ENCODE measurements at places on chromosomes 2 and 18. TPM values are rescaled to one million over a fixed set of nuclear protein-coding genes. Genes with fewer than 3 reads are reported as not detected.

Gene AFTPH
- total RNA-seq: 31.3 TPM

Gene LAMA1
- total RNA-seq: 3.6 TPM

Gene IL1F10
- total RNA-seq: not detected

Gene PRKAG3
- 0.50 TPM for total RNA-seq

Gene SERPINB10
- not detected for total RNA-seq

Gene CPLX4
- total RNA-seq: not detected

Gene INO80B
- total RNA-seq: 14.1 TPM

Gene FNDC4
- 34.7 TPM for total RNA-seq

Gene LPIN1
- 181 TPM for total RNA-seq

Gene ZNF236
- 14.0 TPM for total RNA-seq

Gene SCN1A
- 0.33 TPM for total RNA-seq

Gene CPO
- total RNA-seq: 0.17 TPM

Gene TLK1
- 33.7 TPM for total RNA-seq

Gene STPG4
- 0.17 TPM for total RNA-seq

Gene ZNF512
- 42.0 TPM for total RNA-seq

Gene TRIM43
- total RNA-seq: not detected

Gene PID1
- 21.1 TPM for total RNA-seq

Gene CAPN14
- total RNA-seq: 0.33 TPM

Gene ABCG8
- total RNA-seq: not detected

Data from smooth muscle cell of trachea (primary cell).